CD4-positive, alpha-beta T cell treated with Interleukin-4 for 4 hours (primary cell): ENCODE measurements at places on chromosomes 12 and 14.

DNA sequence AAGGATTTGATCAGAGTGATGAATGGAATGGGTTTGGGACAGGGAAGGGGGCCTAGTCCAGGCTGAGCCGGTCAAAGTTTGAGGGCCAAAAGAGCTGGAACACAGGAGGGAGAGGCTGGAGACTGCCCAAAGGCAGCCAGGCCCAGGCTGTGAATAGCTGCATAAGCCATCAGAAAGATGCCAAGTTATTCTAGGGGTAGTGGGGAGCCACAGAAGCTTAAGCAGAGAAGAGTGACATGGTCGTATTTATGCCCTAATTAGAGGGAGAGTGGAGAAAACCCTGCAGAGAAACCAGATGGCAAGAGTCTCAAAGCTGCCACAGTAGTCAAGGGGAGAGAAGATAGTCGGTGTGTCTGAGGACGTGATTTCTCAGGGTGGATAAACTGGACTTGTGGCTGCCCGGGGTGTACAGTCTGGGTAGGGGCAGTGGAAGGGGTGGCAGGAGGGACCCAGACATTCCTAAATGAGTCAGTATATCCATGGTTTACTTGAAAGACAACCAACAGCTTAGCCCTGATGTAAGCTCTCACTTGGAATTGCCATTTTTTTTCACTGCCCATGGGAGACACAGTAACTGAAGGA, 99.2 kb downstream of the PRICKLE1 start:
- no peak for DNase-seq

GRCh38 chr12:86551146-86551571, 295.0 kb upstream of the MGAT4C start:
- no peak for DNase-seq

DNA sequence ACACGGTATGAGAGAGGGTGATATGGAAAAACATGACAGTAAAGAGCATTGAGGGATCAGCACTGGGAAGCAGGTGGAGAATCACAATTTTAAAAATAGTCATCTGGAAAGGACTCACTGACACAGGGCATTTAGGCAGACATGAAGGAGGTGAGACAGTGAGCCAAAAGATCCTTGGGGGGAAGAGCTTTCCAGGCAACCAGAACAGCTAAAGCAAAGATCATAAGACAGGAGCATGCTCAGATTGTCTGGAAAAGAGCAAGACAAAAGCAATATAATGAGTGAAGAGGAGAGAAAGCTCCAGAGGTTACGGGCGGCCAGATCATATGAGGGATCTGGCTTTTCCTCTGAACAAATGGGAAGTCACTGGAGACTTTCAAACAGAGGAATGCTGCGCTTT, 63.9 kb downstream of the DENND5B start:
- no peak for DNase-seq

GRCh38 chr14:61477712-61478462, 156.5 kb downstream of the PRKCH start:
- DNase-seq: no peak

DNA sequence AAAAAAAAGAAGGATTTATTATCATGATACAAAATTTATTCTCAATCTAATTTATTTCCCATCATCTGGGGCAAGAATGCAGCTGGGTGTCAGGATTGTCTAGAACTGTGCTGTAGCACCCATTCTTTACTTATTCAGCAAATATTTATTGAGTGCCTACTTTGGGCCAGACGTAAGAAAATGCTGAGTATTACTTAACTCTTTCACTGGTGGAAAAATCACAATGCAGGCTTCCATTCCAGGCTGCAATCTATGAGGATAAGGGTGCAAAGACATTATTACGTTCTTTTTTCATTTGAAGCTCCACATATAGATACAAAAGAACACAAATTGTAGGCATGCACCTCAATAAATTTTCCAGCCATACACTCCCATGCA, 86.0 kb upstream of the CDKN3 start:
- DNase-seq: no peak

DNA sequence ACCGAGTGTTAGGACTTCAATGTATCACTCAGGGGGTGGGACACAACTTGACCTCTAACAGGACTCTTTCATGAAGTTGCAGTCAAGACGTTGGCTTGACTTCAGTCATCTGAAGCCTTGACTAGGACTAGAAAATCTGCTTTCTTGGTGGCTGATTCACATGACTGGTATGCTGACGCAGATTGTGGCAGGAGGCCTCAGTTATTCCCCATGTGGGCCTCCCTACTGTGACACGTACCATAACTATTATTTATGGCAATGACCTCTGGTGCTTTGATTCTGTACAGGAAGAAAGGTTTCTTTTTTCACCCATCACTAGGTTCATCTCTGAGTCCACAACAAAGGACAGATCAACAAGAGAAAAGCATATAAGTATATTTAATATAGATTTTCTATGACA, 270.4 kb downstream of the NEDD1 start:
- no peak for DNase-seq

DNA sequence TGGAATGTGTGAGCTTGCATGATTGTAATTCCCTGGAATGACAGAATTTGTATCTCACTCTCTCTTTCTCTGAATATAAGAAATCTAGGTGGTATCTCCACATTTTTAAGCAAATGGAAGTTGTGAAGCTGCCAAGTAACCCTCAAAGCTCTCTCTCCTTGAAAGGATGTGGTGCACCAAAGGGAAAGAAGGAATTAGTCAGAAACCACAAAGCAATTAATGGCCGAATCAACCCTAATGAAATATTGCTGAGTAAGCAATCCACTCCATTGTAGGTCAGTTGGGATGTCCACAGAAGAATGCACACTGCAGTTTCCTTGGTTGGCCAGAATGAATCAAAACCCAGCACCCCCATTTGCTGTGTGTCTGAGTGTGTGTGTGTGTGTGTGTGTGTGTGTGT, 153.5 kb downstream of the KCNA5 start:
- no peak for DNase-seq

DNA sequence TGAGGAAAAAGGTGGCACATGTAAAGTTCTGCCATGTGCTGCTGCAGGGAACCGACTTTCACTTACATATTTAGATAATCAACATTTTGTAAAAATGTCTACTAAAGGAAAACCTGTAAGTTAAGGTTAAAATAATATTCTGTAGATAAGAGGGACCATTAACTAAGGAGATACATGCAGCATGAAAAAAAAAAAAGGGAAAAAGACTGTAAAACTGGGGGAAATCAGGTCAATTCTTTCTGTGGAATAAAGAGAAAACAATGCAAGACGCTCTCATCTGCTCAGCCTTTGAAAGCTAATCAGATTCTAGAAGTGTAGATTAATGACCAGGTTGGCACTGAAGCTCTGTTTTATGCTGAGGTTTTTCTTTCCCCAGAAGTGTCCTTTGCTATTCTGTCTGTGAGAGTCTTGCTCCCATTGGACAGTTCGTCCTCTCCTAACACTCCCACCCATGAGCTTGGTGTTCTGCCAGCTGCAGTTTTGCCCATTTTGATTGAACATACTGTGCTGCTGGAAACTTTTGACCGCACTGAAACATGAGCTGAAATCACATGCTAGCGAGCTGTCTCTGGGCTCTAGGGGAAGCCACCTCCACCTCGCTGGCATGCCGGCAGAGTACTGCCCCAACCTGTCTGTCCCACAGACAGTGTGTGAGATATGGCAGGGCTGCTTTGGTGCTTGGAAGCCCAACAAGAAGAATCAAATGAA, 39.7 kb downstream of the PPTC7 start:
- no peak for DNase-seq

- no peak for DNase-seq
These were observed 37.3 kb downstream of the PTGER2 start for GRCh38 chr14:52351233-52352060.

GRCh38 chr12:27554421-27555186, 30.6 kb downstream of the PPFIBP1 start:
- DNase-seq: no peak

GRCh38 chr12:53234271-53234914, 2.4 kb upstream of the RARG start:
- DNase-seq: no peak

DNA sequence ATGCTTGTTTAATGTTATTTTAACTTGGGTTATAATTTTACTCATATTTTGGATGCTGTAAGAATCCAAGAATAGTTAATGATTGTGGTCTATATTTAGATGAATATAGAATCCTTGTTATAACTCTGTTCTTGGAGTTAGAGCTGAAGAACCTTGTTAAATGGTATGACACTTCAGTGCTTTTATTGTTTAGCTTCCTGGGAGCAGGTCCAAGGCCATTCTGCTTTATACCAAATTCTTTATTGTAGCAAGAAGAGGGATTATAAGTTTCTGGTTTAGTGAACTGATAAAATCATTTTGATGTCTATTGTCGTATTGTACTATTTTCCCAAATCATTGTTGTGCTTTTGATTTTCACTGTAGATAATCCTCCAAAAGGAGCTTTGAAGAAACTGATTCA, 69.4 kb downstream of the MIA2 start:
- no peak for DNase-seq

- DNase-seq: no peak
These were observed 23.5 kb downstream of the CMKLR1 start for GRCh38 chr12:108315486-108316105.

DNA sequence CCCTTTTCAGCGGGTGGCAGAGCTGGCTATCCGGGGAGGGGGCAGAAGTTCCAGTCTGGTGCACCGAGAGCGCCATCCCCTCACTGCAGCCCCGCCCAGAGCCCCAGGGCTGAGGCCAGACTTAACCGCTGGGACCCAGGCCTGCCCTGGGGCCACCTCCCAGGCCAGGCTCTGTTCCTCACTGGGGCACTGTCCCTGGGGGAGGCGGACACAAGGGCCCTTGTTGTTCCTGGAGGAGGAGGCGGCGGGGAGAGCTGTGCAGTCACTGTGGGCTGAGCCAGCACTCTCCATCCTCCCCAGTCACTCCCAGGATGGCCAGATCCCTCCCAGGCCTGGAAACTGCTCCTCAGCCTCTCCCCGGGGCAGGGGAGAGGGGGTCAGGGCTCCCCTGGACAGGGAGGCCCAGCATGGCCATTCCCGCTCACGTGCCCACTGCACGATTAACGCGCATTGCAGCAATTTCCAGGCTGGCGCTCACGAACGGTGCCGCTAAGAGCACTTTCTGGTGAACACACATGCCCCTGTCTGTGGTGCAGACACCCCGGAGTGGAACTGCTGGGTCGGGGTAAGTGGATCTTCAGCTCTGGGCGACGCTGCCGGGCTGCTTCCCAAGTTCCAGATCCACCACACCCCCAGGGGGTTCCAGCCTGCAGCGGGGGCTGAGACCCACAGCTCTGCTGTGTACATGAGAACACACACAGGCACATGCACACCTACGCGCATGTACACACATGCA, 89.8 kb upstream of the SFSWAP start:
- no peak for DNase-seq

GRCh38 chr12:28223025-28223554, 32.8 kb downstream of the CCDC91 start:
- DNase-seq: peak; percentile 37

DNA sequence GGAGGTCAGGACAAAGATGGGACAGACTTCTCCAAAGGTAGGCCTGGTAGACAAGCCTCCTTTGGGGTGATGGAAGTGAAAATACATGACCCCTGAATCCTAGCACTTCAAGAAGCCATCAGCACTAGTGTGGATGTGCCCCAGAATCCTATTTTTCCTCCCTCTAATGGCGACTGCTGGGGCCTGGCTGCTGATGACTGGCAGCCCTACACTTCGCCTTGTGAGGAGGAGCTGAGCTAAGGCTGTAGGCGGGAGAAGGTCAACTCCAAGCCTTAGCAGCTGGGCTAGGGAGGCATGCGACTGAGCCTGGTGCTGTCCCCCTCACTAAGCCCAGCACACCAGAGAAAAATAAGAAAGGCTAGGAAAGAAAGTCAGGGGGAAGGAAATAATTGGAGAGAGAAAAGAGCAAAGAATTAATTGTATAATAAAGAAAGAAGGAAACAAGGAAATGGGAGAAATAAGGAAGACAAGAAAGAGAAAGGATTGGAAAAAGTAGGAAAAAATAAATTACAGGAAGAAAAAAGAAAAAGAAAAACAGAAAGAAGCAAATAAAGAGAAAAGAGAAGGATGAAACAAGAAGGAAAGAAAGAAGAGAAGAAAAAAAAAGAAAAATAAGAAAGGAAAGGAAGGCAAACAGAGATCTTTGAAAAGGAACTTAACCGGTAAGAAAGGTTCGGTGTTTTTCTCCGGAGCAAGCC, 4.7 kb upstream of the HOXC10 start:
- no peak for DNase-seq

- DNase-seq: no peak
These were observed 165.4 kb upstream of the PLEKHG7 start for GRCh38 chr12:92537290-92537960.

GRCh38 chr12:44674875-44675274, 201.2 kb downstream of the NELL2 start:
- DNase-seq: no peak

DNA sequence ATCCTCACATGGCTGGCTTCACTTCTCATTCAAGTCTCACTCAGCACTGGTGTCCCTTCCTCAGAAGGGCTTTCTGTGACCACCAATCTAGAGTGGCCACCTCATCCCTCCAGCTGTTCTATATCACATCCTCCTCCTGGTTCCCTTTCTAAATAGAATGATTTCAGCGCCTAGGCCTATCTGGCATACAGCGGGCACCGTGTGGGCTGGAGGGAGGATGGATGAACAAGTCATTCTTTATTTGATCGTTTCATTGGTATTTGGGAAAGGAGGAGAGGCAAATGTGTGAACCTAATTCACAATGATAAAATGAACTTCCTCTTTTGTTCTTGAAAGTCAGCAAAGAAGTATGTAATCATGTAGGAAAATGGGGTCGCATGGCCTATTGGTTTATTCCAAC, 394.2 kb downstream of the DPF3 start:
- no peak for DNase-seq

GRCh38 chr12:3750616-3751015, 2.3 kb downstream of the CRACR2A start:
- no peak for DNase-seq

DNA sequence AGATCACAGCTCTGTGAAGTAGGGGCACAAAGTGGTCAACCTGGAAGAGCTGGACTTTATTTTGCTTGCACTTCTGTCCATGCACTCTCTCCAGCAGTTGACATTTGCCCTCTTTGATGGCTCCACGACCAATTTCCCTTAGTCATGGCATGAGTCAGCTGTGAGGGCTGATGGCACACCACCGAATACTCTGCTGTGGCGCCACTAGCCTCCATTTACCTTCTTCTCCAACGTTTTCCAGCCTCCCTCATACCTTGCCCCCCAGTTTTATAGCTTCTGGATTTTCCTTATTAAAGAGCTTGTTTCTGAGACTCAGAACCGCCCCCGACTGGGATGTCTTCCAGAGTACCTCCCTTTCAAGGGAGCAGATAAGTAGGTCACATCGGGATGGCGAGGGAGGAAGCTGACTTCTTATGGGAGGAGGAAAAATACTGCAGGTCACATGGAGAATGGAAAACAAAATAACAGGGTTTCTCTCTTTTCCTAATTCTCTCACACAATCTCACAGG, 17.6 kb downstream of the NINJ2 start:
- DNase-seq: no peak

- no peak for DNase-seq
These were observed 29.4 kb downstream of the MAX start for GRCh38 chr14:65072937-65073336.

GRCh38 chr14:82657186-82657675, 1123.6 kb upstream of the SEL1L start:
- DNase-seq: no peak

GRCh38 chr12:90945070-90945649, 9.8 kb downstream of the CCER1 start:
- peak; percentile 16 for DNase-seq
